ENCODE measurements at places on chromosomes 2 and 18.
A peak's percentile ranks its signal among the peaks of the same experiment; 100 is the strongest.

- DNase-seq = peak; percentile 86
These were observed at the start of gene MEMO1 for GRCh38 chr2:32010670-32011484. Gene MEMO1 (minus strand): TSS chr2:32011008. CDS start chr2:32010247, 761 bp downstream.

DNA sequence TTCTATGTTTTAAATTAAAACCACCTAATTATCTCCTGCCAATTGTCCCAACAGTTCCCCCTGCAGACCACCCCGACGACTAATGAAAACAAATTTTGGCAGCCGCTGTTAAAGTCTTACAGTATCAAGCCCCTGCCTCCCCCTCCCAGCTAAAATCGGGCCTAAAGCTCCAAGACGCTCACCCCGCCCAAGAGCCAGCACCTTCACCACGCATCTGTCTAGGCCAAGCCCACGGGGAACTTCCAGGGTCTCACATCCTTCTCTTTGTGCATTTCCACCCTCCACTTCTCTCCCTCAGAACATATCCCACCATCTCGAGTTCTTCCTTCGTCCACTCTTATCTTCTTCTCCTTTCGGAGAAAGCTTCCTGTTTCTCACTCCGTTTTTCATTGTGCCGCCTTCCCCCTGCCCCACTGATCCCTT, 445 bp downstream of the PRPF40A start:
- DNase-seq = no peak

- no peak for DNase-seq
These were observed 95.0 kb downstream of the MAPK4 start for GRCh38 chr18:50654658-50655550.

DNA sequence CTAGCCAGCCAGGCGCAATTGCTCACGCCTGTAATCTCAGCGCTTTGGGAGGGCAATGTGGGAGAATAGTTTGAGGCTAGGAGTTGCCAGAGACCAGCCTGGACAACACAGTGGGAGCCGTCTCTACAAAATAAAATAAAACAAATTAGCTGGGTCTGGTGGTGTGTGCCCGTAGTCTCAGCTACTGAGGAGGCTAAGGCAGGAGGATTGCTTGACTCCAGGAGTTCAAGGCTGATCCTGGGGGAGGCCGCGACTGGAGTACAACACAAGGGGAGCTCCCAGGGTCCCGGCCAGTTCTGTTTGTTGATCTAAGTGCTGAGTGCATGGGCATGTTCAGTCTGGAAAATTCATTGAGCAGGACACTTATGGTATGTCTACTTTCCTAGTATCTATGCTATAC, 2.6 kb downstream of the ST3GAL5 start:
- no peak for DNase-seq

- no peak for DNase-seq
These were observed 257.7 kb upstream of the CHAC2 start for GRCh38 chr2:53509831-53510388.

- no peak for DNase-seq
These were observed 75.3 kb upstream of the STPG4 start for GRCh38 chr2:47230418-47230817.

GRCh38 chr18:63098018-63098981, 221.3 kb downstream of the BCL2 start:
- DNase-seq = no peak

DNA sequence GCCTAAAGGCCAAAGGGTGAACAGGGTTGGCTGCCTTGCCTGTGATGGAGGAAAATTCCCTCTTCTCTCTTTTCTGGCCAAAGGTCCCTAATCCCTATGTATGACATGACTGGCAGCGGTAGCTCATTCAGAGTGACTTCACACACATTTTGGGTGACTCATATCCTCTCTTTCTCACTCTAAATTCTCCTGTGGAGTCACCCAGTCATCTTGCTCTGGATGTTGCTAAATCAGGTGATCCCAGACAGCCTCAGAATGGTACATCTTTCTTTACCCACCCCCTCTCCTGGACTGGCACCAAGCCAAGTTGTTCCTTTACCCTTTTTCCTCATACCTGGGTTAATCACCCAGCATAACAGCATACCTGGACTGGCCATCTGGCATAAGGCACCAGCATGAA, 77.2 kb downstream of the NEURL3 start:
- no peak for DNase-seq

DNA sequence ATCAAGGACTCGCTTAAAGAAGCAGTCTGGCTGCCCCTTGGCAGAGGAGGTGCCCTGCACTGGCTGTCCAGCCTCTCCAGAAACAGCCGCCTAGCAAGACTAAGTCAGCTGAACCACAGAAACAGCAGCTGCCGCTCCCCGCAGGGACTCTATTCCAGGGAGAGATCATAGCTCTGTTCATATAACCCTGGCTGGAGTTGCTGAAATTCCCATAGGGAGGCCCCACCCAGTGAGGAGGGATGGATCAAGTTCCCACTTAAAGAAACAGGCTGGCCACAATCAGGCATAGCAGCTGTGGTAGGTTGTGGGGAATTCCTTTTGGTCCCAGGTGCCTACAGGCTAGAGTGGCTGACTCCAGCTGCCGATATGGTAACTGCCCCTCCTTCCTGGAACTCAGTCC, 74.2 kb upstream of the MC4R start:
- DNase-seq = no peak

- no peak for DNase-seq
These were observed 270.7 kb downstream of the HAUS1 start for GRCh38 chr18:46374850-46375249.
